ENCODE measurements at places on chromosomes 12 and 14.

DNA sequence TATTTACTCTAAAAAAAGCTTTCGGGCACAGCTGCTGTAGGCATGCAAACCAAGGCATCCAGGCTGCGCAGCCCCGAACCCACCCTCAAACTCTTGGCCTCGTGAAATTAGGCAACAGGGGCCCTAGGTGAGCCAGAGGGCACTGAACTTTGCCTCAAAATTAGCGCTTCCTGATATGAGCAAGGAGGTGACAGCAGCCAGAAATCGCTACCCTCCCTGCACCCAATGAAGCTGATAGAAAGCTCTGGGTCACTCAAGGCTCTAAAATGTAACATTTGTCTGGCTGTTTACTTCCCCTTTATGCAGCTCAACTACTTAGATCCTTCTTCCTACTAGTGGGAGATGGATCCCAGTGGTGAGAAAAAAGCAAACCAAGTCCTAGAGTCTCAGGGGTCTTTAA lies 61.8 kb downstream of the PITPNM2 start:
- no peak for DNase-seq

- DNase-seq = no peak
Observed at GRCh38 chr12:29521951-29522350, 24.5 kb upstream of the OVCH1 start.

GRCh38 chr14:101474563-101475455 lies 86.5 kb upstream of the DIO3 start:
- DNase-seq = no peak

- no peak for DNase-seq
Observed at GRCh38 chr12:55673638-55674037, 34.1 kb downstream of the ITGA7 start.

DNA sequence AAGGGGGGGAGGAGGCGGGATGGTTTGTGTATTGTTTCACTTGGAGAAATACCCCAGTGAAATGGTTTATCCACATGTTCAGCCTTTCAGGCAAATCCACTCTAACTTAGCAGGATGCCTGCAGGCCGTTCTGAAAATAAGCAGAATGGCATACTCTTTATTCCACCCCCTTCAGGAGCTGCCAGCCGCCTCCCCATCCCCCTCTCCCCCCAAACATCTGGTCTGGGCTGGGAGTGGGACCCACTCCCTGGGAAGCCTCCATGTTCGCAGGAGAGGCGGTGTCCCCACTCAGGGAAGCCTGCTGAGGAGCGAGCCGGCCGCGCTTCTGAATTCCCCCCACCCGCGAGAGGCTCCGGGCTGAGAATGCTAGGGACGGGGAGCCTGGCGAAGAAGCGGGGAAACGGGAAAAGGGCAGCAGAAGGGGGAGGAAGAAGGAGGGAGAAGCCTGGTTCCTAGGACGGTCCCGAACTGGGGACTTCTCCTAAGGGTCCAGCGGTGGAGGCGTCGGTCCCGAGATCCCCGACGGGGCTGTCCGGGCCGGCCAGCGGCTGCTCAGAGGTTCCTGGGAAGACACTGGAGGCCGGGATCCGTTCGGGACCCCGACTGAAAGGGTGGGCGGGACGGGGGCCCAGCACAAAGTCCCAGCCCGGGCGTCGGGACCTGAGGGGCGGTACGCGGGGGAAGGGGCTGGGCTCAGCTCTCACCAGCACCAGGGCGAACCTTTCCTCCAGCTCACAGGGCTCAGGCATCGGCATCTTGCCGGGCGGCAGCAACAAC lies 666 bp downstream of the FMNL3 start:
- peak; percentile 14 for DNase-seq

- DNase-seq = no peak
Observed at GRCh38 chr12:31818623-31819268, 89.9 kb upstream of the AMN1 start.

GRCh38 chr14:90179357-90179756 lies 77.0 kb upstream of the PSMC1 start:
- DNase-seq = no peak

- no peak for DNase-seq
Observed at GRCh38 chr14:44163946-44164345, 343.1 kb downstream of the FSCB start.

DNA sequence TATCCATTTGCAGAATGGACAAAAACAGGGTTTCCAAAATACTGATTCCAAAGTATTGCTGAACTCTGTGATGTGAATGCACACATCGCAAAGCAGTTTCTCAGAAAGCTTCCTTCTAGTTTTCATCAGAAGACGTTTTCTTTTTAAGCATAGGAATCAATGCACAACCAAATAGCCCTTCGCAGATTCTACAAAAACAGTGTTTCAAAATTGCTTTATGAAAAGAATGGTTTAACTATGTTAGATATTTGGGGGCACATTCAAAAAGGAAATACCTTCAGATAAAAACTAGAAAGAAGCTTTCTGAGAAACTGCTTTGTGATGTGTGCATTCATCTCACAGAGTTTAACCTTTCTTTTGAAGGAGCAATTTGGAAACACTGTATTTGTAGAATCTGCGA lies 569.7 kb downstream of the ALG10 start:
- no peak for DNase-seq

GRCh38 chr12:52191841-52192791 lies at the start of gene KRT80:
TSS of gene KRT80 (minus strand) at chr12:52192014. CDS start at chr12:52191902, 112 bp downstream.
- no peak for DNase-seq

GRCh38 chr14:21436567-21437062 lies 19.3 kb downstream of the CHD8 start:
- DNase-seq = no peak

DNA sequence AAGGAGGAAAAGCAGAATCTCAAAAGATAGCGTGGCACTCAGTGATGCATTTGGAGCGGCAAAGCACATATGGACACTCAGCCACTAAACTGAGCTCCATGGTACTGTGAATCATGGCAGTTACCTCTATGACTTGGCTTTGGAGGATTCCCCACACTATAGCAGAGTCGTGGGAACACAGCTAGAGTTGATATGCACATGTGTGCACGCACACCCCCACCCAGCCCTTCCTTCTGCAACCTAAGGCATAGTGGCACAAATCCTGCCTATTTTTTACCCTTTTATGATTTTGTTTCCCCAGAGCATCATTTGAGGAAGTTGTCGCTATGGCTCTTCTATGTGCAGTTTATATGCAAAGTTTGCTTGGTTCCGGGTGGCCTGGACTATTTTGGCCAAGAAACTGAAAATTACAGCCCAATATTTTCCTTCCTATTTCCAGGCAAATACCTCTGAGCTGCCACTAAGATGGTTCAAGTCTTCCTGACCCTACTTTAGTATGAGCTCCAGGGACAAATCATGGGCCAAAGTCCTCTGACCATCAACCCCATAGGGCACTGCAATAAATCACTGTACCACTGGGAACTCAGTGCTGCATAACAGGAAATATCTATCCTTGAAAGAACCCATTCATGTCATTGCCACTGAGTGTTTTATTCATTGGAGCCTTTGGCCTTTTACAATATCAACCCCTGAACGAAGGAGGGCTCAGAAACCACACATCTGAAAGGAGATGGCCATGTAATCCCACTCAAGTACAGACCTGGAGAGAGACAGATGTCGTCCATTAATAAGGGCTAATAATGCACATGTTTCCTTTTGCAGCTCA lies 177.5 kb downstream of the EGLN3 start:
- no peak for DNase-seq

- DNase-seq = no peak
Observed at GRCh38 chr12:22318108-22318737, 16.3 kb downstream of the ST8SIA1 start.

DNA sequence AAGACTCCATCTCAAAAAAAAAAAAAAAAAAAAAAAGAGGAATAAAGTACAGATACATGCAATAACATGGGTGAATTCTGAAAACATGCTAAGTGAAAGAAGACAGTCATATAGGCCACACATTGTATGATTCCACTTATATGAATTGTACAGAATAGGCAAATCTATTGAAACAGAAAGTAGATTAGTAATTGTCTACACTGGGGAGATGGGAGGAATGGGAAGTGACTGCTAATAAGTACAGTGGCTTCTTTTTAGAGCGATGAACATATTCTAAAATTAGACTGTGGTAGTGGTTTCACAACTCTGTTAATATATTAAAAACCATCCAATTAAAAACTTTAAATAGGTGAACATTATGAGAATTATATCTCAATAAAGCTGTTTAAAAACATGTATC lies 74.4 kb downstream of the ANKS1B start:
- no peak for DNase-seq

- no peak for DNase-seq
Observed at GRCh38 chr14:33679461-33680225, 271.2 kb downstream of the EGLN3 start.
